ENCODE measurements at places on chromosomes 6 and 20. TPM values are rescaled to one million over a fixed set of nuclear protein-coding genes. Genes with fewer than 3 reads are reported as not detected.

The TINAG gene
- 16.5 TPM for total RNA-seq

The CRISP2 gene
- total RNA-seq: 0.10 TPM

DNA sequence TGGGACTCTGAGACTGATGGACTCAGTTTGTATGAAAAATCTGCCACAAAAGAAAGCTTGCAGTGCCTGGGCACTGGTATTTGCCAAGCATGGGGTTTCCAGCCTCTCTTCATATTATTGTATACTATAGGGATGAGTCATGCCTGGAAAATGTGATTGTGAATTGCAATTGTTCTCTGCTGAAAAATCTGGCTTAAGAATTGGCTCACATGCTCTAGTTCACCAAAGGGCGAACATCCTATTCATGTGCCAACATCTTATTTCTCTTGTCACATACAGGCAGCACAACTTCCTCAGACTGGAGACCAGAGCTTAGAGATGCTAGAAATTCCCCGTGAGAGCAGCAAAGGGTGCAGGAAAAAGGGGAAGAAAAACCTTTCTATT lies 103.6 kb upstream of the KCNK16 start:
- DNase-seq: peak; percentile 94

- no peak for DNase-seq
Measured at GRCh38 chr6:36313649-36313936, 23.1 kb downstream of the BNIP5 start.

DNA sequence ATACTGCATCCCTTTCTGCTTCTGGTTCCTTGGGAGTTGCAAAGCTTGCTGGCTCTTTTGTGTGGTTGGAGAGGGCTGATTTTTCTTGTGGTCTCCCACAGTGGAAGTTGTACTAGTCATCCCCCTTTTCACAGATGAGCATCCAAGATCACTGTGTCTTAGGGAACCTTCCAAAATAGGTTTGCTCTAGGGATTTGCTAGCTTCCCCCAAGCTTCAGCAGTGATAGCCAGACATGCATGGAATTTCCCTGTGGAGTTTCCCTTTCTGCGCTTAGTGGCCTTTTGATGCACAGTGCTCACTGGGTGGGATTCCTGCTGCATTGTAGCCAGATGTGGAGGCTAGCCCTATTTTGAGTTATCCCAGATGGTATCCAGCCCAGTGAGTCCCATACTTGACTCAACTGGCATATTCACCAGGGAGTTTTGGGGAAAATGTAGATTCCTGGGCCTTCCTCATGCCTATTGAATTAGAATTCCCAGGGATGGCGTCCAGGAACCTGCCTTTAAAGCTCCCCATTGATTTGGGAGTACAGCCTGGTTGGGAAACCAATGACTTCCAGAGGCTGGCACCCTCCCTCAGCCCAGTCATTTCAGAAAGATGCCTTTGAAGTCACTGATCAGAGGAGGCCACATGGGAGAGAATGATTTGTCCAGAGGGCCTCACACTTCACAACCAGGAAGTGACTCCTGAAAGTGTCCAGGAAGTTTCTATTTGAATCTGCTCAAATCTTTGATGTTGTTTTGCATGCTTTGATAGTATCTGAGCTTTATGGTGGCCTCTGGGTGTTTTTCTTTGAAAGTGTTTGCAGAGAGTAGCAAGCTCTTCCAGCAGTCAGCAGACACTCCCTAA lies 25.9 kb downstream of the PPARD start:
- peak; percentile 88 for DNase-seq

DNA sequence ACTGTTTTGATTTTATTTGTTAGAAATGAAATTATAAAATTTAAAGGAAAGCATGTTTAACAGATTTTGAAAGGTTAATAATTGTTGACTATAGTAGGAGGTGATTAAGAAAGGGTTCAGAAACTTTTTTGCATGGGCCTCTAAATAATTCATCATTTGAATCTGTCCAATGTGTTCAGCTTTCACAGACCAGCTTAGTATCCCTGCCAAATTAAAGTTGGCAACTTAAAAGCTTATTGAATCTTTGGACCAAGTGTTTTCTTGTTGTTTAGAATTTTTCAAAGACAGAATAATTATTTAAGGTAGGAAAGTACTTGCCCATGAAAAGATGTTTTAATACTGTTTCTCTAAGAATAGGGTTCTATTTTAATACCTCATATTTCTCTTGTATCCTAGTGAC lies 466.0 kb downstream of the GJA1 start:
- DNase-seq: no peak

DNA sequence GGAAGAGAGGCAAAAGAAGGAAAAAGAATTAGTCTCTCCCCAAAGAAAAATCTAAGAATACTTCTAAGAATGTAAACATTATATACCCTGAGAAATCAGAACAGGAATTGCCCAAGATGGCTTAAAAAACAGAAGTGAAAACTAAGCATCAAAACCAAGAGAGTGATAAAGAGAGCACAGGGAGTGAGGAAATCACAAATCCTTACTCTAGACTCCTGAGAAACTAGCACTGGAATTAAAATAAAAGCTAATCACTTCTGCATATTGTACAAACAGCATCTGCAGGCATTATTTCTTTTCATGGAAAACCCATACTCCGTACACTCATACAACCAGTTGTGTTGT lies 285.7 kb downstream of the BTBD9 start:
- no peak for DNase-seq

GRCh38 chr6:63502156-63502555 lies 70.1 kb upstream of the LOC128125822 start:
- DNase-seq: no peak
